Putamen (tissue), 1 donor: ENCODE measurements at places on chromosomes 3 and 15.

DNA sequence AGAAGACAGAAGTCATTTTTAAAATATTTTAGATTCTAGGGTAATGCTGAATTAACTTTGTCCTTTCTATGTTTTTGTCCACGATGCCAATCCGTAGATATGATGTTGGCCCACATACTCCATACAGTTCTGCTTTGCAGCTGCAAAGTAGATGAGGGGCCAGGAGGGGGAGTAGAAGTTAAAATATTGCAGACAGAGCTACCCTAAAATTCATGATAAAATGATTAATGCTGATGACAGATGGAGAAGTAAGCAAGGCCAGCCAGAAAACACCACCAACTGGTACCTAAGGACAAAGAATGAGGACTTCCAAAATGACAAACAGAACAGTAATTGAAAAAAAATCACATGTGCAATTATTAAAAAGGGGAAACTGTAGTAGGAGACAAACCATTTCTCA is 756.6 kb upstream of the ARPP21 start:
- no peak for DNase-seq

DNA sequence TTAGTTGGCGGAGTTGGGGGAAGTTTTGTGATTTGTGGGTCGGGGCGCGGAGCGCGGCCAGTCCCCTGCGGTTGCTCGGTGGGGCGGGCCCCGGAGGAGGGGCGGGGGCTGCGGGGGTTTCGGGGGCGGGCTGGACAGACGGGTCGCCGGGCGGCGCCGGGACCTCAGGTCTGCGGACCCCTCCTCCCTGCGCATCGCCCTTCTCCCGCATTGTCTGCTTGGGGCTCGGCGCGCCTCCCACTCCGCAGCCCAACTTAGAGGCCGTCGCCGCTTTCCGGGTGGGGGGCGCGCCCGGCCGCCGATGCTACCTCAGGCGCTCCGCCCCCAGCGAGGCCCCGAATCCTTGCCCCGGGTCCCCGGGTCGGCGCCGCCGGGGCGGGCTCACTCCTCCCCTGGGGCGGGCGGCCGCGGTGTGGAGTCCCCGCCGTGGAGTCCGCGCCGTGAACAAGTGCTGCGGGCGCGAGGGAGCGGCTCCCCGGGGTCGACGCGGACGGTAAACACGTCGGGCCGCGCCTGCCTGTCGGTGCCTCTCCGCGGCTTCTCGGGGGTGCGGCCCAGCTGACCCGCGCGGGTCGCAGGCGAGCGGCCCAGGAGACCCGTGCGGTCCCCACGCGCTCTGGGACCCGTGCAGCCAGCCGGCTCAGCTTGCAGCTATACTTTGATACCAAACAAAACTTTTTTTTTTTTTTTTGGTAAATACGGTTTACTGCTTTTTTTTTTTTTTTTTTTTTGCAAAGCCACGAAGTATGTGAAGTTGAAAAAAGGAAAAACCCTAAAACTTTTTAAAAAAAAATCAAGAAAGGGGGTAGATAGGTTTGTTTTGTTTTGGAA is 624 bp downstream of the AKAP13 start:
- DNase-seq = no peak

GRCh38 chr3:7000501-7000900 is 139.6 kb downstream of the GRM7 start:
- no peak for DNase-seq

DNA sequence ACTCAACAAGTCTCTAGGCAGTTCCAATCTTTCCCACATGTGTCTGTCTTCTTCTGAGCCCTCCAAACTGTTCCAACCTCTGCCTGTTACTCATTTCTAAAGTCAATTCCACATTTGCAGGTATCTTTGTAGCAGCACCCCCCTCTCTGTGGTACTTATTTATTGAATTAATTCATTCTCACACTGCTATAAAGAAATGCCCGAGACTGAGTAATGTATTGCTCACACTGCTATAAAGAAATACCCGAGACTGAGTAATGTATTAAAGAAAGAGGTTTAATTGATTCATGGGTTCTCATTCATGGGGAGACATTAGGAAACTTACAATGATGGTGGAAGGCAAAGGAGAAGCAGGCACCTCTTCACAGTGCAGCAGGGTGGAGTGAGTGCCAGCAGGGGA is 1413.8 kb downstream of the SI start:
- no peak for DNase-seq

- DNase-seq = no peak
Measured at GRCh38 chr3:13217736-13218540, 144.7 kb upstream of the IQSEC1 start.

DNA sequence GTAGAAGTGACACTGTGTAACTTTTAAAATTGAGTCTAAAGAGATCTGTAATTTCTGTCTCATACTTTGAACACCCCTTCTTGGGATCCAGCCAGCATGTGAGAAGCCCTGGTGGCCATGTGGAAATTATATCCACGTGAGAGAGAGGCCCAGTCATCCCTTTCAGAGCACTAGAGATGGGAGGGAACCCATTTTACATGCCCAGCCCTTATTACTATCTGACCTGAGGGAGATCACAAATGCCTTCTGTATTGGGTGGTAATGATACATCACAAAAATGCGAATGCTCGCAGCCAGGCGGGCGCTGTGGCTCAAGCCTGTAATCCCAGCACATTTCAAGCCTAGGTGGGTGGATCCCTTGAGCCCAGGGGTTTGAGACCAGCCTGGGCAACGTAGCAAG is 27.3 kb upstream of the TRAK1 start:
- DNase-seq = no peak

GRCh38 chr3:177894081-177894728 is 642.0 kb upstream of the KCNMB2 start:
- no peak for DNase-seq

GRCh38 chr15:35603301-35603700 is 57.3 kb upstream of the DPH6 start:
- DNase-seq = no peak

DNA sequence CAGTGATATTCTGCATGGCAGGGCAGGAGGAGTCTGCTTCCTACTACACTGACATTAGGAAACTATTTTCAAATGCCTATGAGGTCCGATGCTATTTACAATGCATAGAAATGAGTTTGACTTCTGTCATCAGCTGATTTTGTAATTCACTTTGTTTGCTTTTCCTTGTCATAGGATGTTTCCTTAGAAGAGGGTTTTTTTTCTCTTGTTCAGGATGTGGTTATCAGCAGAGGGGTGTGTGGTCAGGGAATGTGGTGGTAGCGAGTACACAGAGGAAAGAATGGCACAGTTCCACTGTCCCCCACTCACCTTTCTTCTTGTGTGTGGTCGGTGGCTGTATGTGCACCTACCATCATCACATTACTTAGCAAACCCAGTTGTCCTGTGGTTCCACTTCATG is 231.5 kb downstream of the LRTM1 start:
- DNase-seq = no peak

DNA sequence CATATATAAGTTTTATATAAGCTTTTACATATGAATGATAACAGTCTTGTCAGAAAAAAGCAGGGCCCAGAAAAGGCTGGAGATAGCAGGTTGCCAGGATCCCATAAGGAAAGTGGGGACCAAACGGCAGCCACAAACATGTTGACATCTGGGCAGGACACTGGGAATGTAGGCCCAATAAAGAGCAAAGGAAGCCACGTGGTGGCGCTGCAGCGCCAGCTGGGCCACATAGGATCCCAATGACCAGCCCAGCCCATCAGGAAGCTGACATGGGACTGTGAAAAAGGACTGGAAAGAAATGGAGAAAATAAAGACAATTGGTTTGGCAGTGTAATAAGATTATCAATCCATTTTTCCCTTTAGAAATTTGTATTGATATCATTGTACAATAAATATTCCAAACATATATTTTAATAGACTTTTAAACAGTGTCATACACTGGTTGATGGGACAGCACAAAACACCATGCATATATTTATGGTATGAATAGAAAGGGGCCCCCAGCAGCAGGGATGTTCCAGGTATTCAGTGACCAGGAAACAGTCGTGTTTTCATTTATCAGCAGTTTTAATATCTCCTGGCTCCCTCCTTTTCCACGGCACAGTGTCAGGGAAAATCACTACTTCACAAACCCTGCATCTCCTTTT is 89.0 kb upstream of the STRIT1 start:
- DNase-seq = peak; percentile 25

DNA sequence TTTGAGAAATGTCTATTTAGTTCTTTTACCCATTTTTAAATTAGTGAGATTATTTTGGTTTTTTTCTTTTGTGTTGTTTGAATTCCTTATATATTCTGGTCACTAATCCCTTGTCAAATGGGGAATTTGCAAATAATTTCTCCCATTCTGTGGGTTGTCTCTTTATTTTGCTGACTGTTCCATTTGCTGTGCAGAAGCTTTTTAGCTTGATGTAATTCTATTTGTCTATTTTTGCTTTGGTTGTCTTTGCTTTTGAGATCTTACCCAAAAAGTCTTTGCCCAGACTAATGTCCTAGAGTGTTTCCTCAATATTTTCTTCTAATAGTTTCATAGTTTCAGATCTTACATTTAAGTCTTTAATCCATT is 472.9 kb downstream of the TBL1XR1 start:
- no peak for DNase-seq

DNA sequence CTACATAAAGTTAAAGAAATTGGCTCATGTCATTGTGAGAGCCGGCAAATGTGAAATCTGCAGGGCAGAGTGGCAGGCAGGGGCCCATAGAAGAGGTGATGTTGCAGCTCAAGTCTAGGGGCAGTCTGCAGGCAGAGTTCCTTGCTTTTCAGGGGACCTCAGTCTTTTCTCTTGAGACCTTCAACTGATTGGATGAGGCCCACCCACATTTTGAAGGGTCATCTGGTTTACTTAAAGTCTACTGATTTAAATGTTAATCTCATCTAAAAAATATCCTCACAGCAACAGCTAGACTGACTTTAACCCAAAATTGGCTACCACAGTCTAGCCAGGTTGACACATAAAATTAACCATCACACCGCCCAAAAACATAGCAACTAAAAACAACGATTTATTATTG is 77.6 kb upstream of the ALDH1L1 start:
- no peak for DNase-seq

DNA sequence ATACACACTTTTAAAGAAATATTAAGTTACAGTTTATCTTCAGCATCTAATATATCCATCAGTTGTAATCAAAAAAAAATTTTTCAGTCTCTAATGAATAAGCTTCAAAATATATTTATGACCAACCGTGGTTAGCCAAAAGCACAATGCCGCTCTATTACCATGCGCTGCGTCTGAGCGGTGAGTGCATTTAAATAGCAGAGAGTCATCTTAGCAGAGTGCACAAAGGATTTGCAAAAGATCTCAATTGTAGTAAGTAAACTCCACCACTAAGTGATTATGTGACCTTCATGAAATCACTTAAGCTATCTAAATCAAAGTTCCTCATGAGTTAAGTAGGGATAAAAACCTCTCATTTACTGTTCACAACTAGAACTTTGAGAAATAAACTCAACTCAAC is 4.9 kb downstream of the TP63 start:
- no peak for DNase-seq

DNA sequence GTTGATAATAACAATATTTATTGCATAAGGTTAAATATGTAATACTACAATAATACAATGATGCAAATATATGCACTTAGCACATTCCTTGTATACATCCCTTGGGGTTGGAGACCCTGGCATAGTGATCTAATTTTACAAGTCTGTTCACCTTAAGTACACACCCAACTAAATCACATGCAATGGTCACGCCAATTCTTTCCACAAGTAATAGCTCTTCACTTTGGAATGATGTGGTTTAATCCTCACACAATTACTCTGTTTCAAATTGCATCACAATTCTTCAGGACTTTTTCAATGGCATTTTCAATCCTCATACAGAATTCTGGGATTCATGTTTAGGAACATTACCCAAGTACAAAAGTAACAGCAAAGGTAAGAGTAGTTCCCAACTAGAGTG is 27.3 kb upstream of the SPRED1 start:
- DNase-seq = no peak

- DNase-seq = no peak
Measured at GRCh38 chr3:50625231-50626182, 8.6 kb downstream of the MAPKAPK3 start.

- no peak for DNase-seq
Measured at GRCh38 chr3:78809966-78810365, 957.8 kb downstream of the ROBO1 start.

DNA sequence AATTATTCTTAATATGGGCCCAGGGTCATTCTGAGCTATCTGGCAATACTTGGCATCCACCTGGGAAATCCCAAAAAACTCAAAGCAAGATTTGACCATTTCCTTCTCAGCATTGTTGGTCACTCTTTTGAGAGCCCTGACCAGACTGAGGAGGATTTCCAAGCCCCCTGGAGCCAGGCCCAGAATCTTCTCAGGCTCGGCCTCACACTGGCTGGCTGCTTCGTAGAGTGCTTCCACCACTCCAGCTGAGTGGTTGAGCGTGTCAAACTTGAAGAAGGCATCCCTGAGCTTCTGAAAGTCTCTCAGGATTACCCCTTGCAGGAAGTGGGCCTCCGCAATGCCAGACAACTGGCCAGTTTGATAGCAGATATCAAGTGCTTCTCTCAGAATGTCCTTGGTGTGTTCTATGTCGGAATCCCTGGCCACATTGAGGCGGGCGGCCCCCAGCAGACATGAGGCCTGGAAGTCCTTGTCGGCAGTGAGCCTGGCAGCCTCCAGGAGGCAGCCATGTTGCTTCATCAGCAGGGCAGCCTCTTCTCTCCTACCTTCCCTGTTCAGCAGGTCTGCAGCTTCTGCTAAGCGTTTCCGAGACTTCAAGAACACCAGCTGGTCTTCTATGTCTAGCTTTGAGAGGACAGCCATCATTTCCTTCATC is 68.9 kb upstream of the DCLK3 start:
- DNase-seq = no peak

DNA sequence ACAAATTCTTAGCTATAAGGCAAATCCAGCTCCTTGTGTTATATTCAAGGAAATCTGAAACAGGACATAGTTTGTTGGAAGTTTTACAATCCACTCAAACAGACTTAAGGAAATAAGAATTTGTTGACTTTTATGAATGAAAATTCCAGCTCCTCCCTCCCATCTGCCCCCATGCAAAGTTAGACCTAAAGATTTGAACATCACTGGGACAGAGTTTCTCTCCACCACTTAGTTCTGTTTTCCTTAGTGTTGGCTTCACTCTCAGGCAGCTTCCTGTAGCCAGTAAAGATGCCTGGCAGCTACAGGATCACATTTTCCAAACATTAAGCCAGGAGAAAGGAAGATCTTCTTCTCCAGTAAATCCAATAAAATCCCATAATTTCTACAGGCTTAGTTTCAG is 265.0 kb downstream of the TAFA4 start:
- DNase-seq = no peak

- no peak for DNase-seq
Measured at GRCh38 chr15:67805666-67806516, 19.4 kb upstream of the SKOR1 start.
